Posterior cingulate gyrus (tissue), 11 donors: ENCODE measurements at places on chromosomes 6 and 20.

DNA sequence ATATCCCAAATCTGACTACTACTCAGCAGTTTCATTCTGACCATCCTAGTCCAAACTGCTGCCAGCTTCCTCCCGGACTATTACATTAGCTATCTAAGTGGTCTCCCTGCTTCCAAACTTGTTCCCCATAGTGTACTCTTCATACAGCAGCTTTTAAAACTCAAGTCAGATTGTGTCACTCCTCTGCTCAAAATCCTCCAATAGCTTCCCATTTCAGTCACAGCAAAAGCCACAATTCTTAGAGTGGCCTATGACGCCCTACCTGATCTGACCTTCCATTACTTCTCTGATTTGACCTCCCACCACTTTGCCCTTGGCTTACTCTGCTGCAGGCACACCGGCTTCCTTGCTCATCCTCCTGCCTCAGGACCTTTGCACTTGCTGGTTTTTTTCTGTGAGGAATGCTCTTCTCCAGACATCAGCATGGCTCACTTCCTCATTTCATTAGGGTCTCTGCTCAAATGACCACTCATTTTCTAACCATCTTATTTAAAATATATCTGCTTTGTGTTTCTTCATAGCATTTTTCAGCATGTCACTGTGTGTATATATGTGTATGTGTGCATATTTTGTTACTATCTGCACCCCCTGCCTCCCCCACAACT, 111.1 kb upstream of the DTNBP1 start:
- DNase-seq: no peak

DNA sequence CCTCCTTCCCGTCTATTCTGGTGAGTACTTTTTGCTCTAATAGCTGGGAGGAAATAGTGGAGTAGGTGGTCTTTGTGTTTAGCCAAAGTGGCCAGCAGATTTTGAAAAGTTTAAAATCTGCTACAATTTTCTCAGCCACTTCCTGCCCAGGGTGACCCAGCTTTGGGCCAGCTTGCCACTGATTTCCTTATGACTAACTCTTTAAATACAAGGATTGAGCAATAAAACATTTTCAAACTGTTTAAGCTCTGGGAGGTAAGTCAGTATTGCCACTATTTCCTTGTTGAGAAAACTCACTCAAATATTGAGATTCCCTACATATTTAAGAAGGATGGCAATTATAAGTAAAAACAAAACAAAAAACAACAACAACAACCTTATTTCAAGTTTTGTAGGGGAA, 54.5 kb downstream of the TRMT11 start:
- no peak for DNase-seq

GRCh38 chr6:17483391-17484016, 90.1 kb downstream of the CAP2 start:
- no peak for DNase-seq

- DNase-seq: no peak
Measured at GRCh38 chr6:94456266-94456665, 1036.9 kb upstream of the EPHA7 start.

GRCh38 chr20:44541992-44542391, 20.1 kb upstream of the SERINC3 start:
- no peak for DNase-seq

DNA sequence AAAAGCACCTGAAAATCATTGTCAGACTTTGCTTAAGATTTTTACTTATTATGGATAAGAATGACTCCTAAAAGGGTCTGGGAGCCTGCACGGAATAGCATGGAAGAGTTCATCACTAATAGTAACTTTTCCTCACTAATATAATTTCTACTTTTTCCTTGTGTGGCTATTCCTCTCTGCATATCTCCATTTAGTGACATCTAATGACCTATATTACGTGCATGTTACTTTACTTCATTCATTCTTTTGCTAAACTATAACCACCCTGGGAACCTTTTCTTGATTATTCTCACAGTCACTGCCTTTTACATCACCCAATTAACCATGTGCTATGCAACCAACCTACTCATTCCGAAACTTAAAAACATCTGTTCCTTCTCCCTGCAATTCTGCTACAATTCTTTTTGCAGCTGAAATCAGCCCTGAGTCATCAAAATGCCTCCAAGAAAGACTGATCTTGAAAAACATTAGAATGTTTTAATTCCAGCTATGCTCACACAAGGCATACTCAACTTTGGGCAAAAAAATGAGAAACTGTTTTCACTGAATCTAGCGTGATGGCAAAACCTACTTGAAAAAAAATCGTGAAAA, 313.3 kb downstream of the RNGTT start:
- no peak for DNase-seq

- DNase-seq: peak; percentile 8
Measured at GRCh38 chr6:118580585-118581419, 32.7 kb downstream of the PLN start.

GRCh38 chr6:32234934-32235333, 11.1 kb upstream of the NOTCH4 start:
- no peak for DNase-seq

DNA sequence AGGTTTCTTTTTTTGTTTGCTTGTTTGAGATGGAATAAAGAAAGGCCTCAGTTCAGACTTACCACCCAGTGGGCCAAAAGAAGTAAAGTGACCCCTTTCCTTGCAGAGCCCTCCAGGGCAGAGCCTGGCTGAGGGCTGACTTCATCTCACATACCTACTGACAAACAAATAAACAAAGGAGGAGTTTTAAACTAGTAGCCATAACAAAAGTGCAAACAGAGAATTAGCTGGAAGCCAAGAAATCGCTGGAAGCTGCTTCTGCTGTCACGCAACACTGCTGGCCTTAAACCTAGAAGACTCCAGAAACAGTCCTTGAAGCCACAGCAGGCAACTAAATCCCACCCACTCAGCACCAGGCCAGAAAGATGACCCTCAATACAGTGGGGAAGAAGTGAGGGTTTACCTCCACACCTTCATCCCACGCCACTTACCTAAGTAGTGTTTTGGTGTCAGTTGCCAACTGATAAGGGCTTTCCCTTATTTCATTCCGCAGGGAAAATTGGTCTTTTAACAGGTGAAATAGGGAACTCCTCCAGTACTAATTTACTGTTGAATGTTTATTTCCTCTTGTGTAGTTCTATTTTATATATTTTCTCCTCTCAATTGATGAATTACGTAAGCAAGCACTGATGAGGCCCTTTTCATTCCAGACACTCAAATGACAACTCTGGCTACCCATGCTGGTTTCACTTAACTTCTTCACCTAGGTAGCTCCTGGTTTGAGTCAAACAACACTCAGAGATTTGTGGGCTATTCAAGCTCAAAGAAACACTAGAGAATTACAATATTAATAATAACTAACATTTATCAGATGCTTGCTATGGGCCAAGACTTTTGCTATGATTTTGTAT, 46.2 kb downstream of the EDN1 start:
- no peak for DNase-seq

DNA sequence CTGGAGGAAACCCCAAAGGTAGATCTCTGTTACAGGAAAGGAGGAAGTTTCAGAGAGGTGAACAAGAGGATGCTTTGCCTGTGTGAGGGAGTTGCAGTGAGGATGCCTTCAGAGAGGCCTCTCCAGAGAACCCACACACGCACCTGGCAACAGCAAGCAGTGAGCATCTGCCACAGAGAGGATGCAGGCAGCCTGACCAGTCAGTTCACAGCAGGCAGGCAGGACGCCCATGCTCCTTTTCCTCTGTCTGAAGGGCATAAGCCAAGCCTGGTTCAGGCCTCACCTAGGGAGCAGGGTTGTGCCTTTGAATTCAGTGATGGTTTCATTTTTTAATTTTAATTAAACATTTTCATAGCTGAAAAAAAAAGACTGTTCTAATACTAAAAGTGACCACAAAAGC, 346.0 kb upstream of the MARCKS start:
- DNase-seq: no peak

- peak; percentile 35 for DNase-seq
Measured at GRCh38 chr6:43221046-43221972, 8.0 kb downstream of the DNPH1 start.

GRCh38 chr6:148464319-148465010, 121.8 kb downstream of the SASH1 start:
- peak; percentile 86 for DNase-seq

DNA sequence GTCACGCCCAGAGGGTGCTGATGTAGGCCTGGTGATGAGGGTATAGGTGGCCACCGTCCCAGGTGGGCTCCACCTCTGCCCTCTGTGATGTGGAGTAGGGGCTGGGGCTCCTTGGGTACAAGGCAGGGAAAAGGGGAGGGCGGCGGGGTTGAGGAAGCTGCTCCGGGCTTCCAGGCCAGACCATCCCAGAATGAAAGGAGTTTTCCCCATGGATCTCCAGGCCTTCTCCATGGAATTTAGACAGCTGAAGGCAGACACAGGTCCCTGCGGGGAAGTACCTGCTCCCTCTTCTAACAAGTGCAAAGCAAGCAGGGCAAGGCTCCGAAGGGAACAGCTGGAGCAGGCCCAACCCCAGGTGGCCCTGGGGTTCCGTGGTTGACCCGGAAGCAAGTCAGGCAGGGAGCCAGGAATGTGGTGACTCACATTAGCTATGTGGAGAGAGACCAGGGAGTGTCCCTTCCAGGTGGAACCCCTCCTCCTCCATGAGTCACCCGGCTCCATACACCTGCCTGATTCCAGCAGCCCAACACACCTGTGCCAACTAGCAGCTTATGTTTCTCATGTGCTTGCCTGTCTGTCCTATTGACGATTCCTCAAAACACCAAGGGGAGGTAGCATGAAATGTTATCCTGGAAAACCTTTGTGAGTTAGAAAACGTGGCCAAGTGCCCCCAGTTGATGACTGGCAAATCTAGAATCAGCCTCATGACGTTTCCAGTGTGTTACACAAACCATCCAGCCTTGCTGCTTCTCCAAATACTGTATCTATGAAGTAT, 59.7 kb upstream of the SNX9 start:
- no peak for DNase-seq

DNA sequence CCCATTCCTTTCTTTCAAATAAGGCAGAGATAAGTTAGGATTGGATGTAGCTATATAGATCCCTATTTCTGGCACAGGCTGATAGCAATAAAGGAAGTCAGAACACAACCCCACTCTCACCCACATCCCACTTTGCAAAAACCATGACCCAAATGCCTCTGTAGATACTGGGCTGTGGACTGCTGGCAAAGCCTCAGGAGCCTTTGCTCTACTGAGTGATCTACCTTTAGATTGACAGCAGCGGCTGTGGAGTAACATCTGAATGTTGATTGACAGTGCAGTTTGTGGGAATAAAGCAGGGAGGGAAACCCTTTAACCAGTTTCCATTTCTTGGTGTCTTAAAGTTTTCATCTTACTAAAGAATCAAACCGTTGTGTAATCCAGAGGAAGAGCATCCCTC, 6.7 kb upstream of the TMEM30A start:
- DNase-seq: no peak
